ENCODE measurements at places on chromosomes 1 and 21.

GRCh38 chr1:76038287-76039004 is 36.1 kb upstream of the ST6GALNAC3 start:
- DNase-seq = no peak

GRCh38 chr1:31767225-31767624 is 3.1 kb upstream of the ADGRB2 start:
- no peak for DNase-seq

- DNase-seq = no peak
Observed at GRCh38 chr1:93440272-93440671, 7.6 kb upstream of the FNBP1L start.

GRCh38 chr1:158998781-158999161 is 10.9 kb upstream of the IFI16 start:
- no peak for DNase-seq
